ENCODE measurements at places on chromosomes 3 and 15.

DNA sequence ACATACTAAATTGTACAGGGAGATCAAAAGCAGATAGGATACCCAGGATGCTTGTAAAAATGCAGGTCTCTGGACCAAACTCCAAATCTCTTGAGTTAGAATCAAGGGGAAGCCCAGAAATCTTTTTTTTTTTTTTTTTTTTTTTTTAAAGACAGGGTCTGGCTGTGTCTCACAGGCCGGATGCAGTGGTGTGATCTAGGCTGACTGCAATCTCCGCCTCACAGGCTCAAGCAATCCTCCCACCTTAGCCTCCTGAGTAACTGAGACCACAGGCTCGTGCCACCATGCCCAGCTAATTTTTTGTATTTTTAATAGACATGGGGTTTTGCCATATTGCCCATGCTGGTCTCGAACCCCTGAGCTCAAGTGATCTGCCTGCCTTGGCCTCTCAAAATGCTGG, 373.5 kb downstream of the SHQ1 start:
- no peak for DNase-seq

- DNase-seq: no peak
Observed at GRCh38 chr3:47854720-47855455, 52.0 kb downstream of the DHX30 start.

DNA sequence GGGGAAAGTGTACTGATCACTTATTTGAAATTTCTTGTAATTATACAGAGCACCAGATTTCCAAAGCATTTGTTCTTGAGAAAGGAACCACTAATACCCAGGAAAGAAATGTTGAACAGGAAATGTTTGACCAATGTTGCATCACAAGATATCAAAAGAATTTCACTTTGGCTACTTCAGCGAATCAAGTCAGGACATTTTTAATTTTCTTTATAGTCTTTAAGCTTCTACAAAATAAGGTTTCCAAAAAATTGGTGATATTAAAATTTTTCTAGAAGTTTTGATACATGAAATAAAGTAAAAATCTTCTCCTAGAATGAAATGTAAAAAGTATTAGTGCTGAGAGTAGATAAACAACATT, 421.9 kb downstream of the MECOM start:
- no peak for DNase-seq

DNA sequence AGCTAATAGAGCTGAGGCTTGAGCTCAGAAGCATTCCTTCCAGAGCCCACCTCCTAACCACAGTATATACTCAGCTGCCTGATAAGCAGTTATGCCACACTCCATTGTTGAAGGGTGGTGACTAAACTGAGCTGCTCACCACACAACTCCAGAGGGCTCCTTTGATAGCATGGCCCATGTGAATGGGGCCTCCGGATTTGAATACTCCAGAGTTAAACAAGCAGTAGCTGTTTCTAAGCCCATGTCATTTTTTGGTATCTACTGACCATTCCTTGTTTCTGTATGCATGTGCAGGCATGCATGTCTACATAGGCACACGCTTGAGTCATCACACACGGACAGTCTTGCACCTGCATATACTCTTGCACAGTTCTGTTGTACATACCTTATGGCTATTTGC, 28.9 kb downstream of the IGSF10 start:
- no peak for DNase-seq

GRCh38 chr15:100140527-100141308, 201.1 kb downstream of the ADAMTS17 start:
- no peak for DNase-seq

GRCh38 chr3:101017017-101017416, 23.8 kb upstream of the ABI3BP start:
- DNase-seq: no peak

Data from activated naive CD4-positive, alpha-beta T cell (primary cell).